ENCODE measurements at places on chromosomes 12 and 14.

DNA sequence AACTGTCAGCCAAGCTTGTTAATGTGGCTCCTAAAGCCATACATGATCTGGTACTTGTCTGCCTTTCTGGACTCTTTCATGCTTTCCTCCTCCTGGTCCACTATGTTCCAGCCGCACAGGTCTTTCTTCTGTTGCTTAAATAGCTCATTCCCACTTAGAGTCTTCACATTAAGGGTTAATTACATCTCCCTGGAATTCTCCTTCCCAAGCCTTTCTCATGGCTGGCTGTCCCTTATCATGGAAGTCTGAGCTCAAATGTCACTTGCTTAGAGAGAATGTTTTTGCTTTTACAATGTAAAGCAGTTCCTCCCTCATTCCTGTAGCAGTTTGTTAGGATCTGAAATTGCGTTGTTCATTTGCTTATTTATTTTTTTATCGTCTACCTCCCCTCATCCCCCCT lies 199.6 kb downstream of the TRHDE start:
- DNase-seq, result no peak

GRCh38 chr12:88752183-88752582 lies 171.9 kb upstream of the KITLG start:
- no peak for DNase-seq

DNA sequence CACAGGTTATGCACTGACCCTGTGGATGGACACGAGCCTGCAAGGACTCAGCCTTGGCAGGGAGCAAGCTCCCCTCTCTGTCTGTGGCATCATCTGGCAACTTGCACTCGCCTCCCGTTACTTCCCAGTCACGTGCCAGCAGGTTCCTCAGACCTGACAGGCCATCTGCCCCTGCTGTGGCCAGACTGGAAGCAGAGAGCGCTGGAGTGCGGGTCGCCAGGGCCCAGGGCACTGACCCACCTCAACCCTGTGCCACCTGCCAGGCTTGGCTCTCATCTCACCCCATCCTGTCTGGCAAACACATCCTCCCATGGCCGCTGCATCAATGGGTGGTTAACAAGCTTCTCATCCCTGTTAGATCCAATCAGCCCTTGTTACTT lies 28.4 kb downstream of the SLC6A12 start:
- no peak for DNase-seq

- DNase-seq, result no peak
These were observed 68.2 kb upstream of the WSCD2 start for GRCh38 chr12:108060903-108061302.

GRCh38 chr14:61644834-61645233 lies 50.5 kb upstream of the HIF1A start:
- DNase-seq, result no peak

- DNase-seq, result no peak
These were observed 10.6 kb upstream of the PSEN1 start for GRCh38 chr14:73125746-73126145.

DNA sequence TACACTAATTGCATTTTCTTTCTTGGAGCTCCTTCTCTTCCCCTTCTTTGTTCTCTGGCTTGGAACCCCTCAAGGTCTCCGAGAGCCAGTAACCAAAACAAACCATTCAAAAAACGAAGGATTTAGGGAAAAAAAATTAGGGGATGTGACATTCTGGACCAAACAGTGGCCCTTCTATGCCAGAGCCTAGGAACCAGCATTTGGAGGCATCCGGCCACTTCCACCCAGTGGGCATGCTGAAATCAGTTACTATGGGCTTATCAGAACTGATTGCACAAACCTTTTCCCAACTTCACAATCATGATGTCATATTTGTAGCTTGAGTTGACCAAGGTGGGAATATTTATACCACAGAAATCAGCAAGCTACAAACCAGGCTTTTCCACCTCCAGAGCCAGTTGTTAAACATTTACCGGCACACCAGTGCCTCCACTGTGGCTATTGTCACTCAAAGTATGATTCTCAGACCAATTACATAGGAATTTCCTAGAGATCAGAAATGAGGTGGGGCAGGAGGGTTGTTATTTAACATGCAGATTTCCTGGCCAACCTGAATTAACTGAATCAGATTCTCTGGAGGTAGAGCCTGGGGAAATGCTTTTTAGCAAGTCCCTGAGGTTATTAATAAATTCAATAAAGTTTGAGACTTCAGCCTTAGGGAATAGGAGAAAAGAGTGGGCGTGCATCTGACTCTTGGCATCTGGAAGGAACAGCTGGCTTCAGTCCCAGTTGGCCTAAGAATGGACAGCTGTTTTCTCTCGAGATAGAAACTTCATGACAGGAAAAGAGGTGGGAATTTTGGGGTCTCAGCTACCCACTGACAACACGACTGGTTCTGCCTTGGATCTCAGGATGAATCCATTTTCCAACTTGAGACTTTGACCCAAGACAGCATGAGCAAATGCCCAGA lies 273.9 kb downstream of the ZFP36L1 start:
- no peak for DNase-seq

DNA sequence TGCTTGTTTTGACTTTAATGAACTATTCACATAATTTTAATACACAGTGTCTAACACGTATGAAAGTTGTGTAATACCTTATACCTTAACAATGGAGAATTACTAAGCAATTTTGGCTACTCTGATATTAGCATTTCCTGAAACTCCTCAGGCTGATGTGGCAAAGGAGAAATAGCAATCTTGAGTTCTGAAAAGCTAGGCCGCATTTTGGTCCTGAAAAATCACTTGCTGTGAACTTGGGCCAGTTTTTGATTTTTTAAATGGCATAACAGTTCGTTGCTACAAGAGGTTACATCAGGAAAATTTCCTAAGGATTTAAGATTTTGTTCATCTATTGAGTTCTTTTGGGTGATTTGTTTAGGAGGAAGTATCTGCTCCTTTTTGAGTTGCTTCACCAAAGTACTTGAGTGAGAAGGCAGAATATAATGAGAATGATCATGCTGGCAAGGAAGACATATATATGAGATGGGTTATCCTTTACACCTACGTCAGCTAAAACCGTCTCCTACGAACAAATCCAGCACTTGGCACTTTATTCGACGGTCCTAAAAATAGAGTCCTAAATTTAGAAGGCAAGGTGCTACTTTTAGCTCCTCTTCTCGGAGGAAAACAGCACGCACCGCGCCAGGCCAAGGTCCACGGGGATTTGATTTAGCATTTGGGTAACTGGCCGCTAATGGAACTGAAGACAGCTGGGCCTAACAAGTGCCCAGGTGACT lies 32.2 kb downstream of the MIA2 start:
- no peak for DNase-seq

DNA sequence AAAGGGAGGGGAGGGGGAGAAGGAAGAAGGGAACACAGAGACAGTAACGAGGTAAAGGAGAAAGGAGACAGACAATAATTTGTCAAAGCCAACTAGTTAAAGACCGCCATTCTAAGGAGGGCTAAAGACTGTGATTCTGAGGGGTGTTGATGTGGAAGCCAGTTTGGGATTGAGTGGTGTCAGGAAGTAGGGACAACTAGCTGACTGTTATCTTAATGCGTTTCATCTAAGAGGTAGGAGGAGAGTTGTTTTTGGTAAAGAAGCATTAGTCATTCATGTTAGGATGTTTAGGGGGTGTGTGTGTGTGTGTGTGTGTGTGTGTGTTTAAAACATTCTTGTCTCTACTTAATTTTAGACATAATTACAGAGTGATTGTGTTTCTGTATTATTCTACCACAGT lies 95.0 kb downstream of the INSM2 start:
- no peak for DNase-seq

- no peak for DNase-seq
These were observed 63.6 kb upstream of the ELK3 start for GRCh38 chr12:96130396-96131059.

DNA sequence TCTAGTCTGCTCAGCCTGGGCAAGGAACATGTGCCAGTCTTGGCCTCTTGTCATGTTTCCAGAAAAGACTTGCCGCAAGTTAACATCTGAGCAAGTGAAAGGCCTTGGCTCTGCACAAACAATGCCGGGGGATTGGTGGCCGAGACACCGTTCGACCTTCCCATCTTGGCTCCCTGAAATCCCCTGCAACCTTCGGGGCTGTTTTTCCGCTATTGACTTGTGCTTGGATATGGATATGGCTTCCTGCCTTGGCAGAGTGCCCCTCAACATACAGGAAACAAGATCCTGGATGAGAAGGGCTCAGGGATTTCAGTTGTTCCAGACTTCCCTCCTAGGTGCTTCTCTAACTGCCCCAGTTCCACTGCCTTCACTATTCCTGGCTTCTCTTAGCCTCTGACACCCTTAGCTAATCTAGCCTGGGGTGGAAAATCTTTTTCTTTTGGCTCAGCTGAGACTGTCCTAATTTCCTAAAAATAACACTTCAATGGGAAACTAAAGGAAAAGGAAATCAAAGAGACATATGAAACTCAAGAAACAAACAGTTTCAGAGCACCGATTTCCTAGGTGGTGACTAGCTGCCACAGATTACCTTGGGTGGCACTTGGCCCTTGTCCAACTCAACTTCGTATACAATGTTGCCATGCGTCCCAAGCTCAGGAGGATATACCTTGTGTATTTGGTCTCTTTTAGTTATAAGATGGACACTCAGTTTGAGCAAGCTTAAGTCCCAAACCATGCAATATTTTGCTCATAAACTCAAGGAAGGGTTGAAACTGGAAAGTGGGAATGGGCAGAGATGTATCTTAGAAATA lies 33.9 kb downstream of the RDH12 start:
- no peak for DNase-seq

All from smooth muscle cell of the brain vasculature (primary cell).